Brain (organoid and tissue), 16 donors: ENCODE measurements at places on chromosomes 6 and 20. TPM values are rescaled to one million over a fixed set of nuclear protein-coding genes. Genes with fewer than 3 reads are reported as not detected.

The MEI4 gene
- not detected for polyA plus RNA-seq

The TRIM10 gene
- polyA plus RNA-seq: not detected

The EMILIN3 gene
- polyA plus RNA-seq: 18.6 TPM

The KCNK16 gene
- 57.1 TPM for polyA plus RNA-seq

The DSE gene
- polyA plus RNA-seq: 9.8 TPM
